T-helper 2 cell (primary cell): ENCODE measurements at places on chromosomes 11 and 22.

- no peak for DNase-seq
Observed at GRCh38 chr22:38645430-38645829, 10.8 kb downstream of the FAM227A start.

DNA sequence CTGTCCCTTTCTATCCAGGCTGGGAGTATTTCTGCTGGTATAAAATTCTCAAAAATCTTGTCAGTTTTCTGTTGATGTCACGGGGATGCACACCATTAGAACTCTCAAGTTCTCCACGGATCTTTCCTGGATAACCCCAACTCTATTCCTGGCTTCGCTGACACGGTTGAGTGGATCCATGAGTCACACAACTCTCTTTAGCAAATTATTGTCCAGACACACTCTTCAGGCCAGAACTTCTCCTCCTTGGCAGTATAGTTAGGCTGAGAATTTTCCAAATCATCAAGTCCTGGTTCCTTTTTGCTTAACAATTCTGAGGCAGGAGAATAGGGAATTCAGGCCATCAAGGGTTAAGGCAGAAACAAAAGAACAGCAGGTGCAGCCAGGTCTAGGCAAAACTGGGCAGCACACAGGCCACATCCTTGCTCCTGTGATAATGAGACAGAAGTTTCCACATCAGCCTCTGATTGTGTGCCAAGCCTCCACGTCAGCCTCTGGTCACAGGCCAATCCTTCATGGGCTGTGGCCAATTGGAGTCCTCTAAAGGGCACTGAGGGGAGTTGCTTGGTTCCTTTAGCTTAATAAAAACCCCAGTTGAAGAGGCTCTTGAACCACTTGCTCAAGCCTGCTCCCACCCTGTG is 5.7 kb upstream of the ACAT1 start:
- DNase-seq = no peak

DNA sequence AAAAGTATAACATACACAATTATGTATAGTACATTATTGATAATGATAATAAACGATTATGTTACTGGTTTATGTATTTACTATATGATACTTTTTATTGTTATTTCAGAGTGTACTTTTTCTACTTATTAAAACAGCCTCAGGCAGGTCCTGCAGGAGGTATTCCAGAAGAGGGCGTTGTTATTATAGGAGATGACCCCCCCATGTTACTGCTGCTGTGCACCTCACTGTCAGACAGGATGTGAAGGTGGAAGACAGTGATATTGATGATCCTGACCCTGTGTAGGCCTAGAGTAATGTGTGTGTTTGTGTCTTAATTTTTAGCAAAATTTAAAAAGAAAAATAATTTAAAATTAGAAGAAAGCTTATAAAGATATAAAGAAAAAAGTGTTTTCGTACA is 57.6 kb downstream of the REXO2 start:
- DNase-seq = no peak

DNA sequence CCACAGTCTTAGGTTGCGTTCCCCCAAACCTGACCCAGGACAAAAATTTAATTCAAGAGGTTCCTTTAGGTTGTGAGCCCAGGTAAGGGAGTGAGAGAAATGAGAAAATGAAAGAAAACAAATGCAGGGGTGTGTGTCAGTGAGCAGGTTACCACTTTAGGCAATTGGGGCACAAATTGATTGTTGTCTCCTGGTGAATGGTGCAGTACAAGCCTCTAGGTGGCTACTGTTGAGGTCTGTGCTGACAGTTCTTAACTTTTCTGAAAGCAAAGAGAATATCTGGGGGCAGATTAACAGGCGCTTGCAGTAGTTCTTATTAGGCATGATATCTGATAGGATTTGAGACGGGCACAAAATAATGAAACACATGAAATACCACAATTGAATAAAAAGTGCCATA is 894.6 kb downstream of the FAM181B start:
- no peak for DNase-seq

DNA sequence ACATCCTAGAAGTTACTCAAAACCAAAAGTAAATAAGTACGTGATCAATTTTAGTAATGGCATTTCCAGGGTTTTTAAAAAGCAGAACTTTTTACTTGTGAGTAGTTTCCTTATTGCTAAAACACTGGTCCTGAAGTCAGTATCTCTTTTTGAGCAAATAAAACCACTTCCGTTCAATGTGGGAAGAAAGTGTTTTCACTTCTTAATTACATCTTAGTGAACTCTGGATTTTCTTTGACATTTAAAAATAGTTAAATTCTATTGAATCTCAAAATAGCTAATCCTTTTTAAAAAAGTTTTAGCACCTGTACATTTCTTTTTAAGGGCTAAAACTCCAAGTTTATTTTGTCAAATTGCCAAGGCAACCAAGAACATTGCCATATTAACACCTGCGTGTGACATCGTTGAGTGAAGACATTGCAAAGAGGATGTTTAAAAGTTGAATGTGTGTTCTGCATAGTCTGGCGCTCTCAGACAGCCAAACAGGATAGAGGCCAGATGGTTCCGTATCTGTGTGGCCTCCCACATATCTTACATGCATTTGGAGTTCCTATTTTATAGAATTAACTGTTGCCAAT is 17.2 kb upstream of the OR5B21 start:
- DNase-seq = peak; percentile 45

DNA sequence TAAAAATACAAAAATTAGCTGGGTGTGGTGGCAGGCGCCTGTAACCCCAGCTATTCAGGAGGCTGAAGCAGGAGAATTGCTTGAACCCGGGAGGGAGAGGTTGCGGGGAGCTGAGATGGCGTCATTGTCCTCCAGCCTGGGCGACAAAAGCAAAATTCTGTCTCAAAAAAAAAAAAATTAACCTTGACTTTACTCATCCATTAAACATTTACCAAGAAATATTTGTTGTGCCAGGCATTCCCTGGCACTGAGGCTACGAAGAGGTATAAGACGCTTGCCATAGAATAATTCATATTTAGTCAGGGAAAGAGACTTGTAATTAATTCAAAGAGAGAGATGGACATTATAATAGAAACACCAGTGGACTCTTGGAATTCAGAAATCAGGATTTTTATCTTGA is 13.2 kb upstream of the PAFAH1B2 start:
- no peak for DNase-seq

- no peak for DNase-seq
Observed at GRCh38 chr22:48677621-48678020, 1150.1 kb downstream of the BRD1 start.

GRCh38 chr22:26671317-26672059 is 14.1 kb downstream of the MIAT start:
- DNase-seq = peak; percentile 65
